NK-92 treated with Interleukin-12 subunit alpha and Interleukin-12 subunit beta, amount 100 ng/mL, for 24 hours (cell line): ENCODE measurements at places on chromosomes 3 and 15.

GRCh38 chr3:21238661-21239060, 512.3 kb downstream of the ZNF385D start:
- DNase-seq, result no peak

DNA sequence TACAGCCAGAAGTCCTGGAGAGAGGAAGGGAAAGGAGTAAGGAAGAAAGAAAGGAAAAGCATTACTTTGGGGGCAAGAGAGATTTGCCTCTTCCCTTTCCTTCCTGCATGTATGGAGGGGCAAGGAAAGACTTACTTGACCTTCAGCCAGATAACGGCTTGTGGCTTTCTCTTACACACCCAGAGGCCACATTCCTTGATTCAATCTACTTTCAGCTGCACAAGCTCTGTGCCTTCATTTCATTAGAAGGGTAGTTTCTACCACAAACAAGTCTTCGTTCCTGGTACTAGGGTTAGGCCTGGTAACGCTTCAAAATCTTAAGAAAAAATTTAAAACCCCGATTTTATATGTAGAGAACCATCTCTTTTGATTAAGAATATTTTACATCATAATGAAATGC, 835.9 kb downstream of the TUSC7 start:
- no peak for DNase-seq

- DNase-seq, result no peak
These were observed 53.6 kb upstream of the SYN2 start for GRCh38 chr3:11950576-11950975.

DNA sequence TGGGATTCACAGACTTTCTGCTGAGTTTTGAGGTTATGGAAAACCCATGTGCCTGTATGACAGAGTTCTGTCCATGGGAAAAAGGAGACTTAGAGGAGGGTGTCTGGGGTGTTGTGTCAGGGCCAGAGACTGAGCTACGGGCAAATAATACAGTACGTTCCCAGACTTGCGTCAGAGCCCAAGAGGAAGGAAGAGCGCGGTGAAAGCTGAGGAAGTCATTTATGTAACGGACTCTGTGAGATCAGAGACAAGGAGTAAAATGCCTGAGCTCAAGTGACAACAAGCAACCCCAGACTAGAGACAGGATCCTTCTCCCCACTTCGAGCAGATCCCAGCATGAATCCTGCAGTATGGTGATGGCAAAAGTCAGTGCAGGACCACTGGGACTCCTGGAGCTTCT, 368.6 kb upstream of the MCTP2 start:
- DNase-seq, result no peak

DNA sequence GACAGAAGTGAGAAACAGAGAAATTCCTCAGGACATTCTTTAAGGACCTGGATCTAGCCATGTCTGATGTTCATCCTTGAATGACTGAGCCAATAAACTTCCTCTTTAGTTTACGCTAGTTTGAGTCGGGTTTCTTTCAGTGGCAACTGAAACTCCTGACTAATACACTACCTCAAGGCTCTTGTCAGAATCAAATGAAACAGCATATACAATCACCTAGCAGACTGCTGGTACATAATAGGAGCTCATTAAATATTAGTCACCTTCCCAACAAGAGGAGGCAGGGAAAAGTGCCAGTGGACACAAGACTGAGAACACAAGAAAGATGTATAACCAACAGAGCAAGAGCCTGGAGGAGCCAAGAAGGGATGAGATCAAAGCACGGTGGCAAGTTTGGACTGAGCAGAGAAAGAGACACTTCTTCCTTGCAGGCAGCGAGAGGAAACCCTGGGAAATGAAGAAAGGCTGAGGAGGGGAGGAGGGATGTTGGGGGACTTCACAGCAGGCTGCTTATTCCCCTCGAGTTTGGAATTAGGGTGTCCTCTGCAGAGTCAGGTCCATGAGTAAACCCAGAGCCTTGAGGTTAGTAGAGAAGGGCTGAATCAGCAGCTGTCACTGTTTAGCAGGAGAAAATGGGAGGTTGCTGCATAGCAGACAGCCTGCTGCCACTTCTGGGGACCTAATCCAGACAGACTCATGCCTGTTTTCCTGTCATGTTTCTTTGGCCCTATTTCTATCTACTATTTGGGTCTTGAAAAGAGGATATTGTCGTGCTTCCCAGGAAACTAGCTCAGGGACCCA, 73.3 kb downstream of the MRPL46 start:
- DNase-seq, result no peak

GRCh38 chr3:191237047-191237882, 38.2 kb downstream of the OSTN start:
- no peak for DNase-seq

- no peak for DNase-seq
These were observed 43.4 kb downstream of the C2CD4A start for GRCh38 chr15:62109982-62110851.

DNA sequence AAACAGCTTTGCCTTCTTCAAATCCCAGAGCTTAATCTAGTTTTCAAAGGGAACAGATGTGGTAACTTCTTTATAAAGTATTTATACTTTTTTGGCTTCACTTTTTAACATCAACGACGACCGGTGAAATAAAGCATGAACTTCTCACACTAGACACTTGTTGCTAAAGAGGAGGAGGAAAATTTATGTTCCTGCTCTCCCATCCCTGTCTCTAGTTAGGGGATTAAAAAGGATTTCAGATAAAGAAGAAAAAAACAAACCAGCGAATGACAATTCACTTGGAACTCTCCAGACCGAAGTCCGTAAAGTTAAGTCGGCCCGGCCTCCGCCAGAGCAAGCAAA, 672 bp downstream of the NEDD4 start:
- no peak for DNase-seq

DNA sequence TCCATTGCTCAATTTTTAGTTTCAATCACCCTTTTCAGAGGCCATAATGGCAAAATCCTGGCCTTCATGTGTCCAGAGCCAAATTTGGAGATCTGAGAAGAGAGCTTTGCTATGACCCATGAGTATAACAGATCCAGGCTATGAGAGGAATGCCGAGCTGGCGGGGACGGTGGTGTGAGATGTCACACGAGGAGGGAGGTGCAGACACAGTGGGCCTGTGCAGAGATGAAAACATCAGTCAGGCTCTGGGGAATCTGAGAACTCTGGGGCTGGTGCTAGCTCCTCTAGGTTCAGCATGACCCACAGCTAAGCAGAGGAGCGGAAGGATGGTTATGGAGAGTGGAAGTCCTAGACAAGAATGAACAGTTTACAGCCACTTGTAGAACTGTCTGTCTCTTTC, 398.3 kb upstream of the ATP10A start:
- DNase-seq, result no peak

- no peak for DNase-seq
These were observed 25.5 kb upstream of the HACD2 start for GRCh38 chr3:123610331-123610730.

GRCh38 chr15:43225201-43225949, 4.6 kb upstream of the EPB42 start:
- no peak for DNase-seq

GRCh38 chr3:151262871-151263525, 15.3 kb downstream of the P2RY14 start:
- no peak for DNase-seq

DNA sequence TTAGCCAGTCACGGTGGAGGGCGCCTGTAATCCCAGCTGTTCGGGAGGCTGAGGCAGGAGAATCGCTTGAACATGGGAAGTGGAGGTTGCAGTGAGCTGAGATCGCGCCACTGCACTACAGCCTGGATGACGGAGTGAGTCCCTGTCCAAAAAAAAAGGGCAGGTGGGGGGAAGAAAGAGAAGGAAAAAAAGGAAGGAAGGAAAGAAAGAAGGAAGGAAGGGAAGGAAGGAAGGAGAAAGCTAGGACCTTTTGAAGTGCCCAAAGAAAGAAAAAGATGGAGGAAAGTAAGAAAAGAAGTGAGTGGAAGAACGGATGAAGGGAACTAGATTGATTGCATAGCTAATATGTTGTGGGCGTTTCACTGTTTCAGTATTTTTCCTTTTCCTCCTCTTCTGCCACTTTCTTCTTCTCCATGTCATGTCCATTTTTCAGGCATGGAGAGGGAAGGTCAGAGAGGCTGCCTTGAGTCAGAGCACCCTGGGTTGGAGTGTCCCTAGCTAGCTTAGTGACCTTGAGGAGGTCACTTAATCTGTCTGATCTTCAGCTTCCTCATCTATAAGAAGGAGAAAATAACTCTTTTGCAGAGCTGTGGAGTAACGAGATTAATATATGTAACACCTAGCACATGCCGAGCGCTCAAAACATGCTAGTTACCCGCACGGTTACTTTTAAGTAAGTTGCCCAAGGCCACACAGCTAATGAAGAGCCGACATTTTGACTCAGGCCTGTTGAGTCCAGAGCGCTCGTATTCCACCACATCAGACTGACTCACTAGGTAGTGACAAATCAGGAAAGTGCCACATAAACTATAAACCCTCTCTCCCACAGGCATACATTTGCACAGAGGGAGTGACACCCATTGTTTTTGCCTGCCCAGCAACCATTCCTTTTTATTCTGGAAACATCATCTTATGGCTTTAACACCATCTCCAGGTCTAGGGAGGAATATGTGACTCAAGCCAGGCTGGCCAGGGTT, 42.2 kb downstream of the BHLHE40 start:
- no peak for DNase-seq

- no peak for DNase-seq
These were observed 109.9 kb downstream of the TBC1D5 start for GRCh38 chr3:17632401-17633100.

DNA sequence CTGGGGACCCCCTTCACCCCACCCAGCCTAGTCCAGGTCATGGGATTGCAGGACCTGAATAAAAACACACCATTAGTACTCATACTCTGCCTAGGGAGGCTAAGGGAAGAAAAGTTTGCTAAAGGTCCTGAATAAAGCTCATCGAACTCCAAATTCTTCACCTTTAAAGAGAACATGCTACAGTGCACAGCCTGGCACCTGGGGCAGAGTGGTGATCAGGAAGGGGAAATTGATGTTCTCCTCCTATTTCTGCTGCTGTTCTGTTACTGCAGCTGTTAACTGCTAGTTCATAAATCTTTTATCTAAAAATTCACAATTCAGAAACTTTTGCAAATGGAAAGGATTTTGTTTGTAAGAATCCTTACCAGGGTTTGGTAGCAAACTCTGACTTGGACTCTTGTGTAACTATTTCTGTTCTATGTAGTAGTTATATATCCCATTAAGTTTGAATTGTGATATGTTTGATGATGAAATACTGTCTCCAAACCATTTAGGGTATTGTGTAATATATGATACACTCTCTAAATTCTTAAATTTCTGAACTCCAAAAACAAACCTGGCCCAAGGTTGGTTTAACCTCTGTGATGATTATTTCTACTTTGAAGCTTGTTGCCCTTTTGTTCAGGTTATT, 27.9 kb downstream of the MCTP2 start:
- no peak for DNase-seq

DNA sequence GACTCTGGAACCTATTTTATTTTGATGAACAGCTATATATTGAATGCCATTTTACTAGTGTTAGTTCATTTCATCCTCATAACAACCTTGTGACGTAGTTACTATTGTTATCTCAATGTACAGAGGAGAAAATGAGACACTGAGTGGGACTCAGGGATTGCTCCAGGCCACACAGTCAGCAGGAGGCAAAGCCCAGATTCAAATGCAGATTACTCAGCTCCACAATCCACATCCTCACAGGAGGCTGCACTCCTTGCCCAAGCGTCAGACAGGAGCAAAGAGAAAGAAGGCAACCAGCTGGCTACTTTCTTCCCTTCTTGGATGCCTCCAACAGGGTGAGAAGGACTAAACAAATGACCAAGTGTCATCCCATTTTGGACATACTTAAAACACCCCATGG, 92.0 kb upstream of the CCDC54 start:
- no peak for DNase-seq

DNA sequence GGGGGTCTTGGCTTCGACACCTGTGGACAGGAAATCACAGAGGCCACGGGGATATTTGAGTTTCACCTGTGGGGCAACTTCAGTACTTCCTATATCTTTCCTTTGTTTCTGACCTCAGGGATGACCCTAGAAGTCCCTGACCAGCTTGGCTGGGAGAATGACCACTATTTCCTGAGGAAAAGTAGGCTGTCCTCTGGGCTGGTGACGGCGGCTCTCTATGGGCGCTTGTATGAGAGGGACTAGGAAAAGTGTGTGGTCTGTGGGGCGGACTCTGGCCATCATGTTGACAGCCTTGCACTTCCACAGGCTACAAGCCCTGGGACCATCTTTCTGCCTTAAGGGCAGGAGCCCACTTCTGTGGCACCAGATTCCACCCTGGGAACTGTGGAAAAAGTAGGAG, 43.7 kb downstream of the BTD start:
- DNase-seq, result no peak

DNA sequence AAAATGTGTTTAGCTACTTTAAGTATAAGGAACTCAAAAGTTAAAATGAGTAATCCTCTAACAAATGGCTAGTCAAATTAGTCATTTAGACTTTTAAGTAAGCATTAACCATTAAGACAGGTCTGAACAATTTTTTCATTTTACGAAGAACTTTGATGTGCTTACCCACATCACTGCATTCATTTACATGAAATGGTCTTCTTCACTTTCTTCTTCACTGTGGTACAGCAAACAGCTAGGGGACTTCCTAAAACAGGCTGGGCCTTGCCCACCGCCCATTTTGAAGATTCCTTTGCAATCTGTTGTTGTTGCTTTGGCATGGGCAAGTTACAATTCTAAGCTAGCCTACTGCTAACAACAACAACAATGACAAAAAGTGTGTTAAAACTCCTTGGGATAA, 67.4 kb downstream of the CBLB start:
- DNase-seq, result no peak

DNA sequence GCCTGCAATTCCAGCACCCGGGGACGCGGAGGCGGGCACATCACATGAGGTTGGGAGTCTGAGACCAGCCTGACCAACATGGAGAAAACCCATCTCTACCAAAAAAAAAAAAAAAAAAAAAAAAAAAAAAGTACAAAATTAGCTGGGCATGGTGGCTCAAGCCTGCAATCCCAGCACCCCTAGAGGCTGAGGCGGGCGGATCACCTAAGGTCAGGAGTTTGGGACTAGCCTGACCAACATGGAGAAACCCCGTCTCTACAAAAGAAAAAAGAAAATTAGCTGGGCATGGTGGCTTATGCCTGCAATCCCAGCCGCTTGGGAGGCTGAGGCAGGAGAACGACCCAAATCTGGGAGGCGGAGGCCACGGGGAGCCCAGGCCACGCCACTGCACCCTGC, 7.5 kb upstream of the FAN1 start:
- no peak for DNase-seq

DNA sequence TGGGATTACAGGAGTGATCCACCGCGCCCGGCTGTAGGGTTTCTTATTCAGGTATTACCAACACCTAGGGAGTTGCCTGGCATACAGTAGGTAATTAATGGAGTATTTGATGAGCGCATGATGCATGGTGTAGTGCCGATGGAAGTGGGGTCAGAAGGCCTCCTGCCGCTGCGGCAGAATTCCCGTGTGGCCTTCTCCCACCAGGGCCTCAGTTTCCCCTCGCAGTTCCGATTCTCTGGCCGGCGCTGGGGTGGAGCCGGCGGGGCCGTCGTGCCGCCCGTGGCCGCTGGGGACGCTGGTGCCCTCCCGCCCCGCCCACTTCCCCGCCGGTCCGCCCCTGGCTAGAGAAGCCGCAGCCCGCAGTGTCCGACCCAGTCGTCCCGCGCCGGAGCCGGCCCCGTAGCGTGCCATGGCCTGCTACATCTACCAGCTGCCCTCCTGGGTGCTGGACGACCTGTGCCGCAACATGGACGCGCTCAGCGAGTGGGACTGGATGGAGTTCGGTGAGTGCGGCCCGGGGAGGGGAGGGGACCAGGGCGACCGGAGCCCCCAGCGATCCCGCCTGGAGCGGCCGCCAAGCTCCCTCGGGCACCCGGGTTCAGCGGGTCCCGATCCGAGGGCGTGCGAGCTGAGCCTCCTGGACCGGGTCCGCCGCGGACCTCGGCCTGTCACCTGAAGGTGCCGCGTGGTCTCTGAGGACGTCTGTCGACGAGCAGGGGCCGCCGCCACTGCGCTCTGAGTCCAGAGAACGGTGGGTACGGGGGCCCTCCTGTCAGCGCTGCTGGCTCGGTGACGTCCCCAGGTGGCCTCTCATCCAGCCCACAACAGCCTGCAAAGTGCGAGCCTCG, at the start of gene IRAK2:
Gene IRAK2, plus strand, starts transcription at position 374 of the 848 bp plus-strand sequence. Its CDS starts 36 bp downstream, at position 410.
- no peak for DNase-seq
